ENCODE measurements at places on chromosomes 12 and 14.

GRCh38 chr14:94483729-94484275 is 7.8 kb upstream of the SERPINA9 start:
- no peak for DNase-seq

- DNase-seq: no peak
These were observed 20.1 kb upstream of the CRADD start for GRCh38 chr12:93657071-93657470.

DNA sequence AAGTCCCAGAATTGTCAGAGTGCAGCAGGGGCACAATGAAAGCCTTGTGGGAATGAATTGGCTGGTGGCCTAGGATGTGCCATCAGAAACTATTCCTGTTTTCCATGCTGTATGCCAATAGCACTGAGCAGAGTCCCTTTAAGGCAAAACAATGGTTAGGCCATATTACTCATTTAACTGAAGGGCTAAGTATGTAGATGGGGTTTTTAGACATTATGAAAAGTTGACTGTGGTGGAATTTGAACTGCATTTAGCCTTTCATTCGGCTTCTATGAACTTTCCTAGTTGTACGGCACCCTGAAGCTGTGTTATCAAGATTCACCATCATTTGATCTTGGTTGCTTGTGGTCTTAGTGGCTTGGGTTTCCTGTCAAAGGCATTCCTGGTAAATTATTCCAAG is 24.8 kb downstream of the IL26 start:
- no peak for DNase-seq

GRCh38 chr14:94298130-94298529 is 5.1 kb upstream of the SERPINA10 start:
- DNase-seq: no peak

DNA sequence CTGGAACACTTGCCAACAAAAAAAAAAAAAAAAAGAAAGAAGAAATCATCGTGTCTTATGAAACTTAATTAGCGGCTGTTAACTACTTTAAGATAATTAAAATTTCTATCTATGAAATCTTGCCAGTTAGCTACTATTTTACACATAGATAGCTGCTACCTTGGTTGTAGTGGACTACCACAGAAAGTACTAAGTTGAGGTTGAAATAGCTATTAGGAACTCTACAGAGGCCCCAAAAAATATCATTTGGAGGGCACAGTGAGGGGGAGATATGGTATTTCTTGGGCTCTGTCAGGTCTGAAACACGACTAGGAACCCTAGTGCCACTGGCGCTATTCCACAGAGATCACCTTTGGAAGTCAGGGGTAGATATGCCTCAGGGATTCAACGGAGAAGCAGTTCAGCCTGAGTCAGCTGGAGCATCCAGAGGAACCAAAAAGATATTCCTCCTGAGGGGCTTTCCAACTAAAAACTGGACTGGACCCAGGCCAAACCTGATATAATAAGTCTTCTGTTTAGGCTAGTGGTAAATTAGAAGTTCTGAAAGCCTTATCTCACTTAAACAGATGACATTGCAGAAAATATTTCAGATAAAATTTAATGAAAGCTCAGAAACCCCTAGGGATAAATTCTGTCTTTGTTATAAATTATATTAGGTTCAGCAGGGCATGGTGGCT is 126.1 kb downstream of the EPS8 start:
- no peak for DNase-seq

DNA sequence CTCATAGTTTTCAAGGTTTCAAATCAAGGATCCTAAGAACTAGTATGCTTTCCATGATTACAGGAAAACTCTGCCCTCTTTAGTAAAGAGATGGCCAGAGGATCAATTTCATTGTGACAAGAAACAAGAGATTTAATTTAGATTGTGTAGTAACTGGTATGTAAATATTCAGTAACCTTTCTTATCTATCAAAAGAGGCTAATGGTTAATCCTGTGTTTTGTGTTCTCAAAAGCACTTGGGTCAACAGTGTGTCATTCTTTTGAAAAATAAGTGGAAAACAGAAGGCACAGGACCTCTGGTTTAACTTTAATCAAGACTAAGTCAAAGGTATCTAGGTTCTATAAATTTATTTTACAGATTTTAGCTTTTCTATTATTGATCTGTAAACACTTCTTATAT is 56.6 kb upstream of the ERGIC2 start:
- no peak for DNase-seq

Data from activated CD4-positive, CD25-positive, alpha-beta regulatory T cell (primary cell).